Midbrain (tissue), 1 donor: ENCODE measurements at places on chromosomes 12 and 14.

DNA sequence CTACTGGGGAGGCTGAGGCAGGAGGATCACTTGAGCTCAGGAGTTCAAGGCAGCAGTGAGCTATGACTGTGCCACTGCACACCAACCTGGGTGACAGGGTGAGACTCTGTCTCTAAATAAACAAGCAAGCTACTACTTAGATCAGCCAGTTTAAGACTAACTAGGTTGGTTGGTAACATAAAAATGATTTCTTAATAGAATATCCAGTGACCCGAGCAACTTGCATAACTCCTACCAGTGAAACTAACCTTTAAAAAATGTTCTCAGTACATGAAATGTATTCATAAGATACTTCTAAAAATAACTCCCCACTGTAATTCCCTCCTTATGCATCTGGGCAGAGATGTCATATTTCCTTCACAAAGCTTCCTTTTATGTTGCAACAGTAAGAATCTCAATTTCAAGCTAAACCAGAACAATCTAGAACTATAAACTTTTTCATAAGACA, 15.9 kb downstream of the TAOK3 start:
- DNase-seq = peak; percentile 66

DNA sequence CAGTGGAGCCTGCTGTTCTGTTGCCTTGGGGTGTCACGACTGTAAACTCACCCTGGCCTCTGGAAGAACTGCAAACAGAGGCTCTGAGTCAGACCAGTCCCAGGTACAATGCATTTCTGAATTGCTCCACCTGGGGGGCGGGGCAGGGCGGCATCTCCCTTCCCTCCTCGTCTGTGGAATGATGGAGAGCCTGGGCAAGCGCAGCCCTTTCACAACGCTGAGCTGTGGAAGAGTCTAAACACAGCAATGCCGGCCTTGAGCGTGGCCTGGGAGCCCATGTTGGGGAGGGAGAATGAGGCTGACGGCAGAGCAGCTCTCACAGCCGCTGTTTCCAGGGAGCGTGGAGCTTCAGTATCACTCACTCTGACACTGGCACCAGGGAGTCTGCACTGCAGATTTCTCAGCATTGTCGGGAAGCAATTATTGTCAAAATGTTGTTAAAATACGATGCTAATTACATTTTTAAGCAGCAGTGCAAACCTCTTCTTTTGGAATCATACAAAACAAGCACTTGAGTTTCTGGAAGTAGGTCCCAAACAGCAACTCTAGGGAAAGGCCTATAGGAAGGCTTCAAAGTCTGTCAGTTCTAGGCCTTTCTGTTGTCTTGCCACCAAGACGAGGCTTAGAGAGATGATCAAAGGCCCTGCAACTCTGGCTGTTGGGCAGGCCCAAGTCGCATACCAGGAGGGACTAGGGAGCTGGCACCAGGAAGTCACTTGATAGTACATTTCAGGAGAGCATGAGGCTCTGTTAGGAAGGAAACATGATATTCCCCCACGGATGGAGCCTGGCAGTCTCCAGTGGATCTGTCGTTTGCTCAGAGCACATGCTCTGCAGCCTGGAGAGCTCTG, 244.0 kb upstream of the FKBP4 start:
- no peak for DNase-seq

- DNase-seq = no peak
Observed at GRCh38 chr14:103727313-103727980, 11.8 kb downstream of the ZFYVE21 start.

GRCh38 chr14:31261859-31262731, 54.5 kb upstream of the HECTD1 start:
- DNase-seq = no peak

- DNase-seq = no peak
Observed at GRCh38 chr12:27915021-27915420, 57.5 kb downstream of the PTHLH start.
